ENCODE measurements at places on chromosomes 12 and 14.

DNA sequence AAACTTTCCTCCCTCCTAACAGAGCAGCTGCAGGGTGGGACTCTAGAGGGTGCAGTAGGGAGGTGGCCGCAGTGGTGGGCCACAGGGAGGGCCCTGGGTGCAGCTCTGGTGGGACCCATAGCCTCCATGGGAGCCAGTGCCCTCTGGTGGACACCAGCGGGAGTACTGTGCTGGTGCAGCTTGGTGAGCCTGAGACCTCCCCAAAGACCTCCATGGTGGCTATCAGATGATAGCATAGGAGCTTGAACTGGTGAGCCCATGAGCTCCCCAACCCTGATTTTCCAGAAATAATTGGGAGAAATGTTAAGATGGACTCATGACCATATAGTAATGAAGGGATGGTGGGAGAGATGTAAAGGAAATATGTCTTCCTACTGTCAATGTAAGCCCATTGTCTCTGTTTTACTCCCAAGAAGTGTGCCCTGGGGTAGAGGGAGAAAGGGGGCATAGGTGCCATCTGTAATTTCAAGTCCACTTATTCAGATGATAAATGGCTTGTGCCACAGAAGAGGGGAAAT, 98.7 kb downstream of the GAS2L3 start:
- DNase-seq = peak; percentile 1

DNA sequence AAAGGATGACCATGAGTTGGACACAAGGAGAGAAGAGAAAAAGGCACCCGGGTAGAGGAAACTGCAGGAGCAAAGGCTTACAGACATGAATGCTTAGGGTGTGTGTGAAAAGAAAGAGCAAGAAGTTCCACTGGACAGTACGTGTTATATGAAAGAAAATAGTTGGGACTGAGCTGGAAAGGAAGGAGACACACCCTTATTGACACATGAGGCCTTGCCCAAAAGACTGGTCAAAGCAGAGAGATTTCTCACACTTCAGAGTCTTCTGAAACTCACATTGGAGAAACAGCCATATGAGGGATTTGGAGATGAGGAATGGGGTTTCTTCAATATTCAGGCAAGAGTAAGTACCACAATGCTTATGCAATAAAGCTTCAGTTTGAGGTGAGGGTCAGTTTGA, 56.0 kb downstream of the TTC9 start:
- no peak for DNase-seq

- no peak for DNase-seq
Observed at GRCh38 chr14:59254146-59254910, 65.9 kb downstream of the DAAM1 start.

GRCh38 chr12:16070113-16070512, 159.0 kb downstream of the DERA start:
- DNase-seq = no peak
